NAMALWA (cell line): ENCODE measurements at places on chromosomes 6 and 20.

DNA sequence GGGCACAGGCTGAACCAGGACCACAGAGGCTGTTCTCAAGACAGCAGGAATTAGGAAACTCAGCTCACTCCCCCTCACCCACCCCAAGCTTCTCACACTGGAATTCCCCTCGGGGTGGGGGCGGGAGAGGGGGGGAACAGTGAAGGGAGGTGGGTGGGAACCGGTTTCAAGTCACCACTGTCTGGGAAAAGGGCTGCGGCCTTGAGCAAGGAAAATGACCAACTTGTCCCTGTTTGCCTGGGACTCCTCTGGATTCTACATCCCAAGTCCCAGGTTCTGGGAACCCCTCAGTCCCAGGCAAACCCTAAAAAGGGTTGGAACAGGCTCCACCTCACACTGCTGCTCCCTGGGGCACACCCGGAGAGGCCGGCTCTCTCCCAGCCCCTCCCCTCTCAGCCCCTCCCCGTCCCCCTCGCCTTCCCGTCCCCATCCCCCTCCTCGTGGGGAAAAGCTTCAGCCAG lies 230.7 kb downstream of the TFAP2C start:
- no peak for DNase-seq

- DNase-seq: no peak
Measured at GRCh38 chr20:50146732-50147662, 6.5 kb downstream of the PEDS1 start.

GRCh38 chr6:63526931-63527330 lies 45.3 kb upstream of the LOC128125822 start:
- no peak for DNase-seq

DNA sequence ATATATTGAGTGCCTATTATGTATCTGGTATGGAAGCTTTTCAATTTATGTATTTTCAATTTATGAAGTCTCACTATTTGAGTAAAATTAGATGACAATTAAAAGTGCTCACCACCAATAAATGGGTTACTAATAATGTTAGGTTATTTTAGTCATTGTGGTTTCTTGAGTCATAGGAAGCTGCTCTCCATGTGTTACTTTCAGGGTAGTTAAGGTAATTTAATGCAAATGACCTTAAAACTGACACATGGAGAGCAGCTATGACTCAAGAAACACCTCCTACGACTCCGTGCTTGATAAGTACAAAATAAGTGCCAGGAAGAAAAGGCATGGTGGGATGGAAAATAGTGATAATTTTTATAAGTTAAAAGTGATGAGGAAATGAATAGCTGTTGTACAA lies 16.5 kb upstream of the TINAG start:
- DNase-seq: no peak

DNA sequence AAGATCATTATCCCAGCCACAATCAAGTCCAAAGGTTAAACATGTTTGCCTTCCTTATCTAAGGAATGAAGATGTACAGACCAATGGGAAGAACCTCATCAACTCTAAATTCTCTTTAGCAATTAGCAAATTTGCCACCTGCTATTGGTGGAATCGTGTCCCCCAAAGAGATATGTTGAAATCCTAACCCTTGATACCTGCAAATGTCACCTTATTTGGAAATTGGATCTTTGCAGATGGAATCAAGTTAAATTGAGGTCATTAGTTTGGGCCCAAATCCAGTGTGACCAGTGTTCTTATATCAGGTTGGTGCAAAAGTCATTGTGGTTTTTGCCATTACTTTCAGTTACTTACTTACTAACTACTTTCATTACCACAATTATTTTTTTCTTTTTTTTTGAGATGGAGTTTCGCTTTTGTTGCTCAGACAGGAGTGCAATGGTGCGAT lies 31.3 kb downstream of the KLHL31 start:
- no peak for DNase-seq

DNA sequence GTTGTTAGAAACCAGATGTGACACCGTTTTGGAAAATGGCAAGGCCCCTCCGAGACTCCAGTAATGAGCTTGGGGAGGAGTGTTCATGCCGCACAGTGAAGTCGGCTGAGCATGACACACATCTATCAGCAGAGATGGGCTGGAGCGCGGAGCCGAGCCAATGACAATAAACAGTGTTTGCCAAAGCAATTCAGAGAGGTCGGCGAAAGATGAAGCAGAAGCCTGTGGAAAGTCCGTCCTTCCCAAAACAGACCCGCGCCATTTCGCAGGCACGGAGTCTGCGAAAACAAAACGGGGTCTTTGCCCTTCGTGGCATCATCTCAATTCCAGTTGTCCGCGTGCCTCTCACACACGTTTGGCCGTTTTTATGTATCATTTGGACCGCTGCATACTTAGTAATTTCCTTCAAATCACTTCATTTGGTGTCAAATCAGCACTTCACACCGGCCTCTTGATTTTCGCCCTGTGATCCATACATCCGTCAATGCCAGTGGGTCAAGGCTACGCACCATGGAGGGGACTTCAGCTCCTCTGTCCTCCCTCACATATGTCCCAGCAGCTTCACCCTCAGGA lies 71.3 kb downstream of the SULF2 start:
- DNase-seq: no peak

DNA sequence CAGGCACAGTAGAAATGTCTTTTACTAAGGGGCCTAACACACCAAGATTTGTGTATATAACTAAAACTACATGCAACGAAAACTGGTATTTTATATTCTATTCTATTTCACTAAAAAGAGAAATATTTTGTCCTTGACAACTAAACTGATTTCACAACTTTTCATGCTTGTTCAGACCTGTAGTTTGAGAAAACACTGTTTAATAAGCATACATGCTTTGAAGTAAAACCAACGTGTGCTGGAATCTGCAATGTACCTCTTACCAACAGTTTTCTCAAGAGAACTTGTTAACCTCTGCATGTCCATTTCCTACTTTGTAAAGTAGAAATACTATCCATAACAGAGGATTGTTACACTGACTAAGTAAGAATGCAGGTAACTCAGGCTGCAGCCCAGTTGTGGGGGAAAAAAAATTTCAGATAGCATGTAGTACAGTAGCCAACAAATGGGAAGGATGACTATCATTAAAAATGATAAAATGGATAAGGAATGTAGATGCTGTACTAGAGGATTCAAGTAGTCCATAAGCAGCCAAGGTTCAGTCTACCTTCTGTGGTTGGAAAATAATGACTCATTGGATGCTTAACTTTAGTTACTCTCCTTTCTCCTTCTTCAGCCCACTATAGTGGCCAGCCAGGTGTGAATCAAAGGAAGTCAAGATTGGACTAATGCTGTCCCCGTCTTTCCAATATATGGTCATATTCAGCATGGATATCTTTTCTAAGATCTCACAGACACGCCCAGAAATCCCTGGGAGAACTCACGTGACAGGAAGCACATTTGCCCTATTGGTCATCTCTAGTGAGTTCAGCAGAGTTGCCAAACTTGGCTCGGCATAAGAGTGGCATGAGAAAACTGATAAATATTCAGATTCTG lies 65.2 kb downstream of the HFE start:
- no peak for DNase-seq
